Tibial artery (tissue), 4 donors: ENCODE measurements at places on chromosomes 16 and 17.
A peak's percentile ranks its signal among the peaks of the same experiment; 100 is the strongest.

DNA sequence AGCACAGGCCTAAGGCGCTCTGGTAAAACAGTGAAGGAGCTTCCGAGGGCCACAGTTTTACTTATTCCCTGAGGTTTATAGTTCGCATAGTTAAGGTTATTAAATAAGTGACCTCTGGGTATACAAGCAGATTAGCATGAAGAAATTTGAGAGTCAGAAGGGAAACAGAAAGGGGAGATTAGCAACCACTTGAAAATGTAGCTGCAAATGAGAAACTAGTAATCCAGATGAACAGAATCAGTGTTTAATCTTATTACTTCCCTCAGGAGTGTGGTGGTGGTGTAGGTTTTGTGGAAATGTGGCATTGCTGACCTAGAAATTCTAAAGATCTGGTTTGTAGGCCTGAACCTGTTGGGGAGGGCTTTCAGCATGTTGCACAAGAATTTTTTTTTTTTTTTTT lies 130.4 kb downstream of the CCDC182 start:
- no peak for DNase-seq

DNA sequence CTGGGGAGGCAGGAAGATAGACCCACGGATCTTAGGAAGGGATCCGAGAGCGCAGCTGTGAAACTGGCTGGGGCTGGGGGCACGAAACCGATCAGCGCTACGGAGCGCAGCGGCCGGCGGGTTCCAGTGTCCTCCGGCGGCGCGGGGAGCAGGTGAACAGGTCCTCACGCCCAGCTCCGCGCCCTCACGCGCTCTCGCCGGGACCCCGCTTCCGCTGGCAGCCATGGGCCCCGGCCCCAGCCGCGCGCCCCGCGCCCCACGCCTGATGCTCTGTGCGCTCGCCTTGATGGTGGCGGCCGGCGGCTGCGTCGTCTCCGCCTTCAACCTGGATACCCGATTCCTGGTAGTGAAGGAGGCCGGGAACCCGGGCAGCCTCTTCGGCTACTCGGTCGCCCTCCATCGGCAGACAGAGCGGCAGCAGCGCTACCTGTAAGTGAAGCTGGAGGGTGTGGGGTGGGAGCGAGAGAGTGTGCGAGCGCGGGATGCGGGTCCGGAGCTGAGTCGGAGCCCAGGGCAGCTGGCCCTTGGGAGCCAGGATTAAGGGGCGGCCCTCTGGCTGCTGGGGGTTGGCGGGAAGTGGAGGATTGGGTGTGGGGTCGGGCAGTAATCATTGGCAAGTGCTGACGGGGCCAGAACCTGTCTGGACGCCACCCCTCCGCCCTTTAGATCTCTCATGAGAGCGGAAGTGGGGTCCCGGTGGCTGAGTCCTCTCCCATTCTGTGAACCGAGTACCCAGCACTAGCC lies 479 bp downstream of the ITGA3 start:
- peak; percentile 46 for DNase-seq

GRCh38 chr17:78766743-78767294 lies 15.3 kb downstream of the CYTH1 start:
- DNase-seq = no peak

- no peak for DNase-seq
Observed at GRCh38 chr17:63126607-63127006, 160.6 kb downstream of the TANC2 start.

DNA sequence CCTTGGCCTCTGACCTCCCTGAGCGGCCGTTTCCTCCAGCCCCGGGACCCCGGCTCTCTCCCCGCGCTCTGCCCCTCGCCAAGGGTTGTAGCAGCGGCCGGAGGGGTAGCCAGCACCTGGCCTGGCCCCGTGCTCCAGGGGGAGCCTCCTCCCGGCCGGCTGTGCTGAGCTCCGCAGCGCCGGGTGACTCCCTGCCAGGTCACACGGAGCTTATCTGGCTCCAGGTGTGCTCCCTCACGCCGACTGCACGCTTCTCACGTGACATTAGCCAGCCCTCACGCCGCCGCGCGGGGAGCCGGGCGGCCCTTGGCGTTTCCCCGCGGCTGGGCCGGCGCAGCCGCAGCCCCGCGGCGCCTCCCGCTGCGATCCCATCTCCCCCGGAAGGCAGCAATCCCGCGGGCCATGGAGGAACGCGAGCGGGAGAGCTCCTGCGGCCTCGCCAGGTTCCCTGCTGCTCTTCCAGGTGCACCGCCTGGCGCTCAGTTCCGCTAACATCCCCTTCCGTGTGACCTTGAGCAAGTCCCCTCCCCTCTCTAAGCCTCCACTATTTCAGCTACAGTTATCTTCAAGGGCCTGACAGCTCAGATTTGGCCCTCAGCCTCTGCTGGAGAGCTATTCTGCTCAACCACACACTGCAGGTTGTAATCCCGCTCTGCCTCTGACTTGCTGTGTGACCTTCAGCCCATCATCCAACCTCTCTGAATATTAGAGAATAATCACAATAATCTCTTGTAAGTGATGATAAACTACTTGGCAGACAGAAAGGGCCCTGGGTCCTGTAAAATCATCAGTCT lies 3.4 kb downstream of the MYO18A start:
- DNase-seq = no peak

GRCh38 chr16:63606778-63607177 lies 1515.1 kb downstream of the CDH11 start:
- no peak for DNase-seq
